ENCODE measurements at places on chromosomes 7 and 10.

- DNase-seq = no peak
These were observed 42.8 kb downstream of the PDGFA start for GRCh38 chr7:476736-477360.

DNA sequence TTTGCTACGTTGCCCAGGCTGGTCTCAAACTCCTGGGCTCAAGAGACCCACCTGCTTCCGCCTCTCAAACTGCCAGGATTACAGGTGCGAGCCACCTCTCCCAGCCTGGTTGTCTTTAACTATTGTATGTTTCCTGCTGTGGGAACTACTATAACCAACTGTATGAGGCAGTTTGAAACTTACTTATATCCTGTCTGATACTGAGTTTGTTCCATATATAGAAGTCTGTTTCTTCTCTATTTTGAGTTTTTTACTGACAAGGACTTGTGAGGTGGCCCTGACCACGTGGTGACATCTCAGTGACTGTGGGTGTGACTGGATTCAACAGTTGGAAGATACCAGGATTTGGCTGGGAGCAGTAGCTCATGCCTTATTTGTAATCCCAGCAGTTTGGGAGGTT is 14.2 kb downstream of the FBH1 start:
- DNase-seq = no peak

GRCh38 chr10:103127241-103127640 is 65.8 kb downstream of the NT5C2 start:
- no peak for DNase-seq

- DNase-seq = no peak
These were observed 489.8 kb downstream of the SDK1 start for GRCh38 chr7:3790803-3791202.

- no peak for DNase-seq
These were observed 312.8 kb upstream of the ZMIZ1 start for GRCh38 chr10:78755877-78756455.

DNA sequence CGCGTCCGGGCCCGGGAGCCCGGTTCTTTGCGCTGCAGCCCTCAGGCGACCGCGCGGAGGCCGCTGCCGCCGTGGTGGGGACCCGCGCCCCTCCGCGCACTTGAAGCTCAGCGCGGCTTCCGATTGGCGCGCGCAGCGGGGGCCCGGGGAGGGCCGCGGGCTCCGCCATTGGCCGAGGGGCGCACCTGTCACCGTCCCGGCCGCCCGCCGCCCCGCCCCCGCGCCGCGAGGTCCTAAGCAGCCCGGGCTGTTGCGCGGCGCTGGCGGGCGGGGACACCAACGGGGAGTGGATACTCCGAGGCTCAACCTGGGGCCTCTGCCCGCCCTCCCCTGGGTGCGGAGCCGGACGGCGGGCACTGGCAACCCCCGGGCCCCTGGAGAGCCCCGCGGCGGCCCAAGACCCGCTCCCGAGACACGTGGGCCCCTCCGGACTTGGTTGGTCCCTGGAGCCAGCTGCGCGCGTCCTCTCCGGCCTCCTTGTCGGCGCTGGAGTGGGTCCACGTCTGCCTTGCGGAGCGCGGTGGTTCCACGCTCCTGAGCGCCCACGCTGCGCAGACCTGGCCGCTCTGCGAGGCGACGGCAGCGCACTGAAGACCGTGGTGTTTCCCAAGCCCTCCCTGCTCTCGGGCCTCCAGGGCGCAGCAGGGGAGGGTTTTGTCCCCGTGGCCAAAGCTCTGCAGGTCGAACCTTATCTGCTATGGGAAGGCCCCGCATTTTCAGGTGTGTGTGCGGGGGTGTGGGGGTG is at the start of gene MNX1:
Gene MNX1, minus strand, starts transcription at position 76 of the 745 bp plus-strand sequence. CDS start 313 bp downstream, outside the sequence.
- DNase-seq = no peak

DNA sequence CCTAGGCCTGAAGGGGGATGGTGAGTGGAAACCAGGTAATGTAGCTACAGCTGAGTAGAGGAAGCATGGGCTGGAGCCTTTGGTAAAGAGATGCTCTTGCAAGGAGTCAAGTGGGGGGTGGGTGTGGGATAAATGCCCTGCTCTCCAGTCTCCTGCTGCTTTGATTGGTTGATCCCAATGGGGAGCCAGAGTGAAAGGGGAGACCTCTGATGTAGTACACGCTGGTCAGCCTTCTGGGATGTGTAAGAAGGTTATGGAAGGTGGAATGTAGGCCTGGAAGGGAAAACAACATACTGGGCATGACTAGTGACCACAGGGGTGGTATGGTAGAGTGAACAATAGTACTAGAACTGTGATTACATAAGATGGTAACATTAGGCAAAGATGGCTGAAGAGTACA is 44.3 kb downstream of the TET1 start:
- DNase-seq = no peak

DNA sequence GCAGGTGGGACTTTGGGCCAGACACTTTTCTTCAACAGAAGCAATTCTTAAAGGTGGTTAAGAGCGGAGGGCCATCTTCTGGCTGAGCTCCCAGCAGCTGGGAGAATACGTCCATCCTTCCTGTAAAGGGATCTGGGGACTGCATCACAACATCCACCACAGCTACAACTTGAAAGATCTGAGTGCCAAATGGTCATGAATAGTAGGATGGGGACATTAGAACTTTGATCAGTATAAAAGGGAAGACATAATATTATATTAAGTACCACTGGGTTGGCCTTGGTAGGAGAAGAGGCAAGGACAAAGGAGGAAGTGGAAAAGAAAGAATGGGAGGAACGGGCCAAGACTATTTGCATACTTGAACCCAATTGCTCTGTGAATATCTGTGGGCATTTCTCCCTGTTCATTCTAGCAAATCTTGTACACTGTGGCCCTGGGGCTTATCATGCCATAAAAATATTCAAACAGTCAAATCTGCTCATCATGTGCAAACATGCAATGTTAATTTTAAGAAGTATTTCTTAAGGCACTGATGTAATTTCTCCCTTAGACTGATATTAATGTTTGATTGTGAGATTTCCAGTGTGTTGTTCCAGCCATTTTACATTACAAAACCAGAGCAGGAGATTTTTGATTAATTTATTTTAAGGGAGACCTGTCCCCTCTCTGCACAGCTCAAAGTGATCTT is 65.5 kb upstream of the CREB5 start:
- no peak for DNase-seq

- DNase-seq = no peak
These were observed 382 bp downstream of the DIP2C start for GRCh38 chr10:689121-689451.

DNA sequence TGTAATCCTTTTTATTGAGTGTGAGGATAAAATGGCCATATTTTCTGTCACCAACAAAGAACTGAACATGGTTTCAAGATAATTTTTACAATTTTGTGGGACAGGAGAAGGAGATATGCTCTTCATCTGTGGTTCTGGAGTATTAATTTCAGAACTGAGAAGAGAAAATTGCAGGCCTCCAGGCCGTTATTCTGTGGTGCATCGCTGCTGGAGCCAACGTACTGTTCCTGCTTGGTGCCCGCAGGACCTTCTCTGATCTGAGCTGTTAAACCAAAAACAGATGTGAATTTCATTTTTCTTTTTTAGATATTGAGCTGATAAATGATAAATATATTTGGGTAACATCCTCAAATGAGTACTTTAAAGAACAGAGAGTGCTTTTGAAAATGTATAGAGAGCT is 63.9 kb downstream of the IKZF1 start:
- DNase-seq = no peak

- no peak for DNase-seq
These were observed 29.9 kb downstream of the BMPR1A start for GRCh38 chr10:86786368-86786767.
